NK-92 treated with Interleukin-12 subunit alpha and Interleukin-12 subunit beta, amount 100 ng/mL, for 24 hours (cell line): ENCODE measurements at places on chromosomes 2 and 18.

DNA sequence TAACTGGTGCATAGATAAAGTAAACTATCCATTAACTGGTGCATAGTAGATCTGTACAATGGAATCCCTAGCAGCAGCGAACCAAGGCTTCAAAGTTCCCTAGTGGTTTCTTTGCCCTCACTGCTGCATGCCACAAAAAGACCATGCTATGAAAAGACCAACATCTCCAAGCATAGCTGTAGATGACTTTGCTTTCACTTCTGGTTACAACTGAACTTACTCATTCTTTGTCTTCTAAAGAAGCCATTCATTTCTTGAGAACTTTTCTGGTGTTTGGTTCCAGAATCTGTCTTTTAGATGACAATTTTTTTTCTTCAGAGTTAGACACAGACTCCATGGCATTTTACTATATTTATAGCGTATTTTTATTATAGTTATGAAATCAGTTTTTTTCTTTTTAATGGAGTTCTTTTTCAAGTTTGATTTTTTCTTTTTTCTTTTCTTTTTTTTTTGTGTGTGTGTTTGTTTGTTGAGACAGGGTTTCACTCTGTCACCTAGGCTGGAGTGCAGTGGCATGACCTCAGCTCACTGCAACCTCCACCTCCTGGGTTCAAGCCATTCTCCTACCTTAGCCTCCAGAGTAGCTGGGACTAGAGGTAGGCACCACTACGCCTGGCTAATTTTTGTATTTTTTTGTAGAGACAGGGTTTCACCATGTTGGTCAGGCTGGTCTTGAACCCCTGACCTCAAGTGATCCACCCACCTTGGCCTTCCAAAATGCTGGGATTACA lies 63.6 kb downstream of the SLC35F5 start:
- no peak for DNase-seq

DNA sequence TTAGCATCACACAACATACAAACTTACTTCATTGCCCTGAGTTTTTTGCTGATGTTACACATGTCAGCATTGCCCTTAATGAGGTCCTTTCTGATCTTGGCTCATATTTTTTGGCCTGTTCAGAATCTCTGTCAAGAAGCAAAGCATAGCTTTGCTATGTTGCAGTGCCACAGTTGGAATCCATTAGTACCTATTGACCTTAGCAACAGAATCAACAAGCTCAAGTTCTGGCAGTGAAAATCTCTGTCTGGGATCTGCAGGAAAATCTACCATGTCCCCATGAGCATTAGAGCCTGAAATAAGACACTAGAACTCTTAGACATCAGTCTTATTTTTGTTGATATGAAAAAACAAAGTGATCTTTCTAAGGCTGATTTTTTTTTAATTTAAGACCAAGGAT lies 105.6 kb upstream of the FHL2 start:
- no peak for DNase-seq

- no peak for DNase-seq
Measured at GRCh38 chr18:8620845-8621244, 11.6 kb downstream of the RAB12 start.

DNA sequence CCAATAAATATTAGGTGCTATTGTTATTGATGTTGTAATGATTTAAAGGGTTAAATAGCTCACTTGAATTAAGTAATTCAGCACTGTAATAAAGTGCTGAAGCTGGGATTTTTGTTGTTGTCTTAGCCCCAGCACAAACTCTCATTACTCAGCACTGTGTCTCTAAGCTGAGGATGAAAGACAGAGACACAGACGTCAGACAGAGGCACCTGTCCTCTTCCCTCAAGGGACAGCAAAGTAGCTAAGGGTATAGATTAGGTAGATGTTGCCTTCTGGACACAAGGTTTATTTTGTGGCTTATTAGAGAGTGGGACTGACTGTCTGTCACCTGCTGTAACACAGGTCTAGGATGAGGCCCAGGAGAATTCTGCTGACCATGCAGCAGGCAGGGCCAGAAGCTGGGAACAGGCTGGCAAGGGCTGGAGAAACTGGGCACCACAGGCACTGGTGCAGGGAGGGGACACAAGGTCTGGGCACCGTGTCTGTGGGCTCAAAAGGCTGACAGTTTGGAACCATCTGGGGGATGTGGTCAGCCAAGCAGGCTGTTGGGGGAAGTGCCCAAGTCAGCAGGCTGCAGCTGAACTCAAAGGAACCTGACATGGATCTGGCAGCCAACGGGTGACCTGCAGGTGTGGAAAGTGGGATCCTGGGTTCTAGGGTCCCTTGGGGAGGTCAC lies 20.0 kb upstream of the PTPN4 start:
- no peak for DNase-seq

GRCh38 chr2:43005245-43005974 lies 213.0 kb upstream of the HAAO start:
- no peak for DNase-seq

DNA sequence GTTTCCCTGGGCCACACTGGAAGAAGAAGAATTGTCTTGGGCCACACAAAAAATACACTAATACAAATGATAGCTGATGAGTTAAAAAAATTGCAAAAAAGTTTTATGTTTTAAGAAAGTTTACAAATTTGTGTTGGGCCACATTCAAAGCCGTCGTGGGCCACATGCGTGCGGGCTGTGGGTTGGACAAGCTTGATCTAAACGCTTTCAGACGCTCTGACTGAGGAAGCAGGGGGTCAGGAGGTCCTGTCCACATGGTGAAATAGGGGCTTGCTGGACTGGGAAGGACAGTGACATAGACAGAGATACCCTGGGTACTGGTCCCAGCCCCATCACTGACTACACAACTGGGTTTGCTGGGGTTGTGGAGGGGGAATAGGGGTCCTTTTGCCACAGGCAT lies 86.4 kb downstream of the LOXHD1 start:
- no peak for DNase-seq

GRCh38 chr2:137507237-137507636 lies 457.0 kb upstream of the HNMT start:
- no peak for DNase-seq

GRCh38 chr2:118003396-118003824 lies 10.5 kb downstream of the CCDC93 start:
- no peak for DNase-seq

DNA sequence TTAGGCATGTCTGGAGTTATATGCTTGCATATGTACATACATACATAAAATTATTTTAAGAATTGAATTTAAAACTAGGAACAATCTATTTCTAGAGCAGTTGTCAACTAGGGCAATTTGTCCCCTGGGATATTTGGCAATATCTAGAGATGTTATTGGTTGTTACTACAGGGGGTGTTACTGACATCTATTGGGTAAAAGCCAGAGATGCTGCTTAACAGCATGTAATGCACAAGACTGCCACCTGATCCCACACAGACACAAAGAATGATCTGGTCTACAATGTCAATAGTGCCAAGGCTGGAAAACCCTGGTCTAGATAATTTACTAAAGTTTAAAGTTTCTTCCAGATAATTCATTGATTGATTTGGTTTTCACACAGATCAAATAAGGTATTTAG lies 185.3 kb downstream of the NYAP2 start:
- DNase-seq = no peak

DNA sequence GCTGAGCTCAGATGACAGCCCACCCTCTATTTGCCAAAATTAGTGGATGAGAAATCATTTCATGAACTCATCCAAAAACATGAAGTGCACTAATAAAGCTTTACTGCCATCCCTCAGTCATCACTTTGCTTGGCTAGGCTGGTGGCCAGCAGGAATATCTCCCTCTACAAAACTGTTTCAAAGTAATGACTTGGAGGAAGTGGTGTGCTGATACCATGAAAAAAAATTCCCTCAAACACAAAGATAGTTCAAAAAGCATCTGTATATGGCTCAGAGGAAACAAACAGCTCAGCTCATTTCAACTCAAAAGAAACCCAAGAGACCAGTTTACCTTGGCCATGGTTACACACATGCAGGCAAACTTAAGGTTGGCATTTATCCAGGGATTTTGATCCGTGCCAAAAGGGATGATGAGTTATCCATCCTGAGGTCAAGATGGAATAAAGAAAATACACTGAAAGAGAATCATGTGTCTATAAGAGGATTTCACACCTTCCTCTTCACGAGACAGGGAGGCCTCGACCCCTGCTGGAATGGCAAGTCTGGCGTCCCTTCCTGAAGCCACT lies 18.4 kb upstream of the WIPF1 start:
- DNase-seq = no peak

GRCh38 chr2:112084689-112085374 lies 29.8 kb downstream of the TMEM87B start:
- DNase-seq = no peak

DNA sequence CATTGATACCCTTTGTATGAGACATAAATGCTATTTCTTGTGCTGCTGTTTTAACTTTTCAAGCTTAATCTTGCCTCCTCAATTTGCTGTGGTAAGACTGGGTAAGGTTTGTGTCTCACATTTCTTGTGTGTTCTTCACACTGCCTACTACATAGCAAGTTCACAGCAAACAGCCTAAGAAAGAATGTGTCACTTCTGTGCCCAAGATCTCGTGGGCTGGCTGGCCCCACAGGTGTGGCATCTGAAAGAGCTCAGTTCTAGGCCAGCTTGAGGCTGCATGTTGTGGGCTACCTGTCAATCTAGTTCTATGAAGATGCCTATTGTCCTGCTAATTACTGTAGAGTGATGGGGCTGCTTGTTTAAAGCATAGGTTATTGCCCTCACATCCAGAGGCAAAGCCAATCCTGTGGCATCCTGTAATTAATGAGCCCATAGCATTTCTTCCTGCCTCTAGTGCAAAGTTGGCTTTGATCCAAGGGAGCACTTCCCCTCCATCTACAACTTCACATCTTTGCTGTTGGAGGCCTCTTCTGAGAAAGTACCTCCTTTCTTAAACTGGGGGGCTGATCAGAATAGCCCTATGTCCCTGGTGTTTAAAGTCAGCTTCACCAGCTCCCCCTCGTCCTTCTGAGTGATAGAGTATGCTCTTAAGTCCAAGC lies 40.9 kb upstream of the ASPRV1 start:
- DNase-seq = no peak

GRCh38 chr2:85712849-85713612 lies 18.9 kb downstream of the GNLY start:
- DNase-seq = no peak

DNA sequence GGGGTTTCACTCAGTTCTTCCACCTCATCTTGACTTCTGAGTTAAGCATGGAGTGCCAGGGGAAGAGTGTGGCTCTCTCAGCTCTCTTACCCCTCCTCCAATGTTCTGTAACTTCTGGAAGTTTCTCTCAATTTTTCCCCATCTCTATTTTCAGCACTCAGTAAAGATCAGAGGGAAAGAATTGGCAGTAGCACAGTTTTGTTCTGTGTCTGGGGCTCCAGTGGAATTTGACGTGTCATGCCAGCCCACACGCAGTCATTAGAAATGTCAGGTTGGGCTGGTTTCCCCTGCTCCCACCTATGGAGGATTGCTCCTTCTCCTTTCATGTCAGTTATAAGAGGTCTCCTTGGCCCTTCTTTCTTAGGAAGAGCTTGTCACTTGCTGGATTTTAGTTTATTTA lies 104.6 kb upstream of the COL3A1 start:
- DNase-seq = no peak
